Adipocyte (in vitro differentiated cells): ENCODE measurements at places on chromosomes 2 and 18.

DNA sequence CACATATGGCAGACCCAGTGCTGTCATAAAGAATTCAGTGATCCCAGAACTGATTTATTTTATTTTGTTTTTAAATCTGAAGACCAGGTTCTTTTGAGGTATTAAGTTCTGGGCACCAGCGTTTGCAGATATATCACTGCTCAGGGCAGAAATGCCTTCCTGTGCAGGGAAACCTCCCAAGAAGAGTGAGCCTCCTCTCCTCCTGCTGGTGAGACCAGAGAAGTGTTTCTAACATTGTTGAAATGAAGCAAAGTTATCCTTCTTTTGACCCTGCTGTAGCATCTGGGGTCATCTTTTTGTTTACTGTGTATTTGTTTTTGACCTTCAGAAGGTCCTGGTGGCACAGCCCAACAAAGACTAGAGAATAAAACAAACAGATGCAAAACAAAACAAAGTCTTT lies 94.0 kb downstream of the AQP4 start:
- DNase-seq = peak; percentile 1

GRCh38 chr2:171794918-171795317 lies 99.1 kb downstream of the SLC25A12 start:
- DNase-seq = no peak

DNA sequence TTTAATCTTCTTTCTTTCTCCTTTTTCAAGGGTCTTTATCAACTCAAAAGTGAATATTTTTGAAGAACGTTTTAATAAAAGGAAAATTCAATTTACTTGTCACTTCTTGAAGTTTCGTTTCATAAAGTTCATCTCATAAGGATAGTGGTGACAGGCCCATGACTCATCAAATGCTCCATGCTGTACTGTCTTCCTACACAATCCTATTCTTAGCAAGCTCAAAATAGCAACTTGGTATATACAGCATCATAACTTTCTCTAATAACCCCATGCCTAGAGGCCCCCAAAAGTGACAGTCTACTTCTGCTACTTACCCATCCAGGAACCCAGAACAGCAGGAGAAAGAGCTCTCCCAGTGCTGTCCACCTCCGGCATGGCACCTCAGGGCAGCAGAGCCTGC lies 7.7 kb downstream of the FBXO15 start:
- peak; percentile 61 for DNase-seq

DNA sequence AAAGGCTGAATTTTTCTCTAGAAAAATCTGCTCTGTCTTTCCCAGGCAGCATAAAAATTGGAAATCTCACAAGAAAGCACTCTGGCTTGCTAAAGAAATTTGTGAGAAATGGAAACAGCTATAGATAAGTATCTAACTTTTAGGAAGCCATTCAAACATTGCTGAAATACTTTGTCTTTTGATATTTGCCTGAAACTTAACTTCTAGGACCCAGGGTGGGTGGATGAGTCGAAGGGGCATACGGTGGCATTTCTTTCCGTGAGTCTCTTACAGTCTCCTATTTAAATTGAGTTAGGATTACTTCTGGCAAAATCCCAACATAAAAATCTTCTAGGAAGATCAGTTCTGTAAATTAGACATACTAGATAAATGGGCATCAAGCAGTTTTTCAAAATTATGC lies 532 bp upstream of the COL3A1 start:
- peak; percentile 66 for DNase-seq

DNA sequence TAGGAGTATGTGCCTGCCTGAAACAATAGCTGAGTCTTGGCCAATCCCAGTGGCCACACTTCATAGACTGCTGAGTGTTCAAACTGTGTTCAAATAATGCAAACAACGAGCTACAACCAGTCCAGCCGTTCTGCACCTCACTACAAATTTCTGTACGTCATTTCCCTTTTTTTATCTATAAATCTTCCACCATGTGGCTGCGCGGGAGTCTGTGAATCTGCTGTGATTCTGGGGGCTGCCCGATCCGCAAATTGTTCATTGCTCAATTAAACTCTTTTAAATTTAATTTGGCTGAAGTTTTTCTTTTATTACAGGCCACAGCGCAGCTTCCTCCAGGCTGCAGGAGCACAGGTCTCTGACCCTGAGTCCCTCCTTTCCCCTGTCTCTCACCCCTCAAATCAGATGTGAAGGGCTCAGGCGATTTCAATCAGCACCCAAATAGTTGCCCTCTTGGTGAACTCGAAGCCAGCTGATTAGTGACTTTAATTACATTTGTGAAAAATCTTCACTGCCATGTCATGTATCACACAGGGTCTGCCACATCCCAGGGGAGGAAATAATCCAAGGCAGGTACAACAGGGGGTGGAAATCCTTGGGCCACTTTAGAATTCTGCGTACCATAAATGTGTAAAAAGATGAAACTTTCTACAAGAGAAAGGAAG lies 145.6 kb downstream of the NDUFA10 start:
- no peak for DNase-seq

DNA sequence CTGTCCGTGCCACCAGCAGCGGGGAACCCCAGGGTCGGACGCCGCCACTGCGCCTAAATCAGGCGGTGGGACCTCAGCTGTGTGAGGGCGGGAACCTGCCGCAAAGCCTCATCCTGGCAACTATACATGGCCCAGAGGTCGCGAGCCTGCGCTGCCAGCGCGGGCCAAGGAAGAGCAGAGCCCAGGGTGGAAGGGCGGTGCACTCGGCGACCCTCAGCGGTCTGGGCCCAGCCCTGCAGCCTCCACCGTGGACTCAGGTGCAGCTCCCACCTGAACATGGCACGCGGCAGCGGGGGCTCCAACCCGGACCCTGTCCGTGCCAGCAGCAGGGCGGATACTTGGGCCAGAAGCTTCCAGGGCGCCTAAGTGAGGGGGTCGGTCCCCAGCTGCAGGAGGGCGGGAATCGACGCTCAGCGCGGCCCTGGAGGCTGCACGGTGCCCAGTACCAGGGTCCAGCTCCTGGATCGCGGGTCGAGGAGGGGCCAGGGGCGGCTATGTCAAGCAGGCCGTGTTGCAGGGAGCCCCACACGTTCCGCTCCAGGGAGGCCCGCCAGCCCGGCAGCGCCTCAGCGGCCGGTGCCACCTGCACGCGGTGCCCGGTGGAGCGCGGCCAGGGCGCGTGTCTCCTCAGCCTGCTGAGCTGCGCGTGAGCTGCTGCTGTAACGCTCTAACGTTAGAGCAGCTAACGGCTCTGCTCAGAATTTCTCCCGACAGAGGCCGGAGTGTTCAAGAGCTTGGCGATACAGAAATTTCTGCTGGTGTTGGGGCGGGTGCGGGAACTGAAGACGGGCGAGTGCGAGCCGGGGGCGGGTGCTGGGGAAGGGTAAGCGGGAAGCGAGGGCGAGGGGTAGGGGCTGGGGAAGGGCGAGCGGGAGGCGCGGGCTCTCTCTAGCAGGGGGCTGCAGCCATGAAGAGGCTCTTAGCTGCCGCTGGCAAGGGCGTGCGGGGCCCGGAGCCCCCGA lies at the start of gene ANKRD30B:
Gene ANKRD30B, plus strand, starts transcription at position 660 of the 962 bp plus-strand sequence. Its CDS starts 248 bp downstream, at position 908.
- DNase-seq = no peak

DNA sequence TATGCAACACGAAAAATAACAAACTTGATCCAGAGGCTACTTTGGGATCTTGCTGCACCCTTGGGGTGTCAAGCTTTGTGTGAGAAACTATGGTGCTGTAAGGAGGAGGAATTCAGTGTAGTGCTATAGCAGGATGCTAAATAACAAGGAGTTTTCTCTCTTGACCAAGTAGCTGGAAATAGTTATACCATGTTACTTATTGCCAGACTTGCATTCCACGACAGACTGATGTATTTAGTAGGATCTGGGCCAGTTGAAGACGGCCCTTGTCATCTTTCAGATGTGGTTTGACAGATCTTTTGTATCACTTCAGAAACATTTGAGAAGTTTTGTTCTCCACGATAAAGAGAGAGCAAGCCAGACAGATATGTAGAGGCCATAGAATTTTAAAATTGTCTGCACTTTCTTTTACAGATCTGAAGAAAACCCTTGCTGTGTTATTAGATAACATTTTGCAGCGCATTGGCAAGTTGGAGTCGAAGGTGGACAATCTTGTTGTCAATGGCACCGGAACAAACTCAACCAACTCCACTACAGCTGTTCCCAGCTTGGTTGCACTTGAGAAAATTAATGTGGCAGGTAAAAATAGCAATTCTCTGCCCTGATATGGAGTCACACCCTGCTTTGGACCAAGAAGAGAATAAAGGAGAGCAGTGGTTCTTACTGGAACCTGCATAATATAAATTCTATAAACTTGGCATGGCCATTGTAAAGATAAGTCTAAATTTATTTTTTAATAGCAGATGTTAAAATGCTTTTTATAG lies 16.3 kb downstream of the MGAT5 start:
- DNase-seq = no peak

DNA sequence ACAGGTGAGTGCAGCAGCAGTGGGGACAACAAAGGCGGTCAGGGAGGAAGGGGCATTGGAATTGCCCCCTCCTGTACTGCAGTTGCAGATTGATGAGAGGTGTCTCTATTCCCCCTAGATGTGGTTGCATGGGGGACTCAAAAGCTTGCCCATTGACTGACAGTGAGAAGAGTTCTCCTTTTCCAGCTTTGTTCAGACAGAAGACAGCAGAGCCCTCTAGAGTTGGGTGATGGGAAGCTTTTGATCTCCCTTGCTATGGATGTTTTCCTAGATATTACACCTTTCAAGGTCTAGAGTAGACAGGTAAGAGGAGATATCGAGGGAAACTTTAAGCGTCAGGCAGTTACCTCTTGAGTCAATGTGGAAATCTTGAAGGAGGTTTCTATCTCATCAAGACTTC lies 2.9 kb downstream of the PROKR1 start:
- DNase-seq = no peak

GRCh38 chr18:191725-192124 lies 33.4 kb downstream of the USP14 start:
- peak; percentile 4 for DNase-seq

- DNase-seq = peak; percentile 61
Measured at GRCh38 chr2:217054791-217055190, 194.9 kb upstream of the TNP1 start.

DNA sequence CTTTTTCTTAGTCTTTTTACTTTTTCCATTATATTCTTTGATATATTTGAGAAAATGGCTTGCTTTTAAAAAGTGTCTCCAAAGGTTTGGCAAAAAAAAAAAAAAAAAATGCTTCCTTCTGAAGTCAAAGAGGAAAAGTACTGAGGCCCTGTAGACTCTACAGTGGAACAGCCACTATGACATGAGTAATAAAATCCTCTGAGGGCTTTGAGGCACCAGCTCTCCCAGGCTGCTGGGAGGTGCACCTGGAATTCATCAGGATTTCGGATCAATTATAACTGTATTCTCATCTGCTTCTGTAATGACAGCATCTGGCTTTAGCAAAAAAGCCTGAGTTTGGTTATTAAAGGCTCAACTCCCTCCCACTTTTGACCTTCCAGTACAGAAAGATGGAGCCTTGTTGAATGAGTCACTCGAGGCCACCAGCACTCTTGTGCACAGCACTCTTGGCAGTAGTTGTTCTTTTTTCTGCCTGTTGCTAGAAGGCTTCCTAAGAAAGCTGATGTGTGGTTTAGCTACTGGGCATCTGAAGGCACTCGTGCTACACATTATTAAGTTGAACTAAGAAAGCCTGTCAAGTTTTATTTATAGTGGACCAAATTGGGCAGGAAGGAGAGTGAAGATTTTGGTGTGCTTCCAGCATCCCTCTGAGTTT lies 131.3 kb downstream of the PRPF40A start:
- peak; percentile 89 for DNase-seq

- DNase-seq = no peak
Measured at GRCh38 chr2:38697116-38697840, 31.4 kb downstream of the GALM start.

DNA sequence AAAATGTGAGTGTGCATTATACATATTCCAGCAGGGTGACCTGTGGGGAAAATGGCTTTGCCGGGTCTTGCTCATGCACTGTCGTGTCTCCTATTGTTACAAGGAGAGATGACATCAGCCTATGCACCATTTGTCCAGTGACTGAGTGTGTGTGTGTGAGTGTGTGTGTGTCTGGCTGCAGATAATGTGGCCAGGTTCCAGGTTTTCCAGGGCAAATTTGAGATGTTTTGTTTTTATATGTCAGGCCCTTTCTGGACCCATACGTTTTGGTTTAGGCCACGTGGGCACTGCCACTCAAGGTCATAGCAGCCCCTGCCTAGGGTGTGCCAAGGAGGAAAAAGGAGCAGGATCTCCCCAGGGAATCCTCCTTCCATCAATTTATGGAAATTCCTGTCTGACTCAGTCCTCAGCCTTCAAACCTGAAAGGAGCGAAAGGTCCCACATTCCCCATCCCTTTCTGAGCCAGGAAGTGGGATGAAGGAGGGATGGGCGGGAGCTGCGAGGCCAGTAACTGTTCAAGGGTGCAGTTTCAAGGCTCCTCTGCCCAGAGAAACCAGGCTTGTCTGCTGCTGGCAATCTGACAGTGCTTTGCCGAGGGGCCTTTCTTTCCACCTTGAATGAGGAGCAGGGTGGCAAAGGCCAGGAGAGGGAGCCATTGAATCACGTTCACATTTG lies 93.0 kb upstream of the SMAD2 start:
- peak; percentile 67 for DNase-seq

GRCh38 chr2:31075941-31076590 lies 62.2 kb downstream of the GALNT14 start:
- DNase-seq = no peak

DNA sequence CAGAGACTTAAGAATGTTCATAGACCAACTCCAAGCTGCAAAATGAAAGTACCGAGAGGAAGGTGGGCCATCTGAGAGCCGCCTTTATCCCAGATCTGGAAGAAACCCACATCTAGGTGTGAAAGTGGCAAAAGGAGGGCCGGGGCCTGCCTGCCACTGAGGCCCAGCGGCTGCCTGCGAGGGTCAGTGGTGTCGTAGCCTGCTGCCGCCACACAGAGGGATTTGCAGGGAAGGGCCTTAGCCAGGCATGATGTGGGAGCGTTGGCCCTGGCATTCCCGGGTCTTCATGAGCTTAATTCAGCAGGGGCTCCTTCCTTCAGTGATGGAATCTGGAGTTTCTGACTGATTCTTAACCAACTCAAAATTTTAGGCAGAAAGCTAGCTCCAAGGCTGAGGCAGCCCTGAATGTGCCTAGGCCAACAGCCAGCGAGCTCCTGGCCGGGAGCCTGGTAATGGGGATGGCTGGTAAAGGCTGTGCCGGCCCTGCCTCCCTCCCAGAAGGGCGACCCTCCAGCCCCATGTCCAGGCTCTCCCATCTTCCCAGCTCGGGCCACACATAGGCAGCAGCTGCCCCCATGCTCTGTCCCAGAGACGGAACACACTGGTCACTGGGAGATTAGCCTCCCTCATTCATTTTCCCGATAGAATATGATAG lies 230.1 kb downstream of the AGAP1 start:
- no peak for DNase-seq
